Suprapubic skin (tissue), 4 donors: ENCODE measurements at places on chromosomes 7 and 10. TPM values are rescaled to one million over a fixed set of nuclear protein-coding genes. Genes with fewer than 3 reads are reported as not detected.

GRCh38 chr10:86259901-86260562 is 106.6 kb downstream of the GRID1 start:
- no peak for DNase-seq

- no peak for DNase-seq
Observed at GRCh38 chr7:150665089-150665748, 20.3 kb upstream of the GIMAP2 start.

ACADSB gene
- 18.0 TPM for total RNA-seq

CALCR gene
- not detected for total RNA-seq

- no peak for DNase-seq
Observed at GRCh38 chr7:38681882-38682281, 50.7 kb upstream of the AMPH start.

- DNase-seq, result no peak
Observed at GRCh38 chr10:70053841-70054288, 1.2 kb downstream of the MACROH2A2 start.

C10orf71 gene
- total RNA-seq, result not detected

DNA sequence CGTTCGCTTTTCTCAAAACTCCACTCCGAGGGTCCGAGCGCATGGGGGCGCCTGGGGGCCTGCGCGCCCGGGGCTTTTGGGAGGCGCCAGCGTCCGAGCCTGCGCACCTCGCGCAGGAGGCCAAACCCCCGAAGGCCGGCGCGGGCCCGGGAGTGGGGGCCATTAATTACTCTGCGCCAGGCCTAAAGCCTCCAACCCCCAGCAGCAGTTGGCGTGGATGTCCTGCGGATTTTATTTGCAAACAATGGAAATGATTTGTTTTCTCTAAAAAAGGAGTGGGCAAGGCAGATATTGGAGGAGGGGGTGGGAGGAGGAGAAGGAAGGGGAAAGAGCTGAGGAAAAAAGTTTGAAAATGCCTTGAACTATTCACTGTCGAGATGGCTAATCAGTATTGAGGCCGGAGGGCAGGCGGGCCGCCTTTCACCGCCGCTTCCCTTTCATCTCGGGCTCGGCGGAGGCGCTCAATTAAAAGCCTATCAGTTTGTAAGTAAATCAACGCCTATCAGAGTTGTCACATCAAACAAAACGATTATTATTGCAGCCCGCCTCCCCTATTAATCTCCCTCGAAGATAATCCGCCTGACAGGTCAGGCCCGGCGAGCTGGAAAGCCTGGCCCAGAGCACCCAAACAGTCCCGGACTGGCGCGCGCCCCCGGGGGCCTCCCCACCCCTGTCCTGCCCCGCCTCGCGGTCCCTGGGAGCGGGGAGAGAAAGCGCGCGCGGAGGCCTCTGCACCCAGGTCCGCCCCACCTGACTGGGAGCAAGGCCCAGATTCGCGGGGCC is 3.4 kb upstream of the ZNF503 start:
- no peak for DNase-seq

CNPY1 gene
- not detected for total RNA-seq

DNA sequence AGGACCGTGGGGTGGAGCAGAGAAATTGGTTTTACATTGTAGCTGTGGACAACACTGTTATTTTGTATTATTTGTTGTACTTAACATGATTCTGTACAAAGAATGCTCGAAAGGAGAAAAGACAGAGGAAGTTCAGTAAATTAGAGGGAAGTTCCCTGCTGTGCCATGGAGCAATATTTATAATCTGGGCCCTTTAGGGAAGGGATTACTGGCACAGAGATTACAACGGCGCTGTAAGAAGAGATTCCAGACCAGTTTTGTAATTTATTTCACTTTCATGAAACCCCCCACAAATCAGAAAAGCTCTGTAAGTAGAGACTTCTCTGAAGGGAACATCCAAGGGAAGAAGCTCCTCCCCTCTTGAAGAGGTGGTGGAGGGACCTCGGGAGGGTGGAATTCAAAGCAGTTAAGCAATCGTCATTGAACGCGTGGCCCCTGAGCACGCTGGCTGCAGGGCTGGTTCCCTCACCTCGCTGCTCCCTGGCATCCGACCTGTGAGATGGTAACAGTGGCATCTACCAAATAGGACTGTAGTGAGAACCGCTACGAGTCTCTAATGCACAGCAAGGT is 113.5 kb downstream of the KLF6 start:
- no peak for DNase-seq

- DNase-seq, result no peak
Observed at GRCh38 chr10:70784016-70784415, 1.2 kb downstream of the TBATA start.

DNA sequence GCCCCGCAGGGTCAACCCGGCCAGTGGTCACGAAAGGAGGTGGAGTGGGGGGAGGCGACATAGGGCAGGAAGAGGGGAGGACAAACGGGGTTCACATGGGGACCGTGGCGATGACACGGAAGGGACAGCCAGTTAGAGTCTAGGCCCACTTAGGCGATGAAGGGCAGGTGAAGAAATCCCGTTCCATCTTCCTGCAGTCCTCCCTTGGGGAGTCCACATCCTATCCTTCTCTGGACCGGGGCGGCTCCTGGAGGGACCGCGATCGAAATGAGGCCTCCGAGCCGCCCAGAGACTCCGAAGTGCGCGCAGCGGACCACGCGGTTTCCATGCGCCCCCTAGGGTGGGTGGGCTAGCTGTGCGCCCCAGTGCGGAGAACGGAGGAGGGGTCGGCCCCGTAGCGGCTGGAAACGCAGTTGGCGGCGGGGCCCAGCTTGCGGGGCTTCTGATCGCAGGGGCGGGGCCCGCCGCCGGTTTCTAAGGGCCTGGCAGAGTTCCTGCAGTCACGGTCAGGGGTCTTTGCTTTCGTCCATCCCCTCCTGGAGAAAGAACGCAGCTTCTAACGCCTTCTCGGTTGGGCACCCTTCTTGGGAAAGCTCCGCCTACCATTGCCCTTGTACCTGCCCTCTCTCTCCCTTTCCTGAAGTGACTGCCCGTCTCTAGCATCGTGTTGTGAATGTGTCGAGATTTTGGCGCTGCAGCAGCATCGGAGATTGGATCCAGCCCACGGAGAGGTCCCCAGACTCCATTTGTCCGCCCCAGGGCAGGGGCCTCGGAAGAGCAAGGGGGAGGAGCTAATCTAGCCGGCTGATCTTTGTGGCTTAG is 17.9 kb upstream of the TMEM225B start:
- no peak for DNase-seq

- DNase-seq, result no peak
Observed at GRCh38 chr10:44949127-44949802, 10.3 kb upstream of the RASSF4 start.

DNA sequence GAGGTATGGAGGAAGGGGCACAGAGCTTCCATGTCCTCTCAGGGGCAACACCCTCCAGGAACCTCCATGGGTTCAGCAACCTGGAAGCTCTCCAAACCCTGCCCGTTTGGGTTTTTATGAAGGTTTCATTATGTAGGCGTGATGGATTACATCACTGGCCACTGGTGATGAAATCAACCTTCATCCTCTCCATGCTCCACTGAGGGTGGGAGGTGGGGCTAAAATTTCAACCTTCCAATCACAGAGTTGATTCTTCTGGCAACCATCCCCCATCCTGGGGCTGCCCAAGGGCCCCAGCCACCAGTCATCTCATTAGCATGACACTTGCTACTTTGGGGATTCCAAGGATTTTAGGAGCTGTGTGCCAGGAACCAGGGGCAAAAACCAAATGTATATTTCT is 90.1 kb downstream of the TEX36 start:
- no peak for DNase-seq

GALNT17 gene
- 4.7 TPM for total RNA-seq

DNA sequence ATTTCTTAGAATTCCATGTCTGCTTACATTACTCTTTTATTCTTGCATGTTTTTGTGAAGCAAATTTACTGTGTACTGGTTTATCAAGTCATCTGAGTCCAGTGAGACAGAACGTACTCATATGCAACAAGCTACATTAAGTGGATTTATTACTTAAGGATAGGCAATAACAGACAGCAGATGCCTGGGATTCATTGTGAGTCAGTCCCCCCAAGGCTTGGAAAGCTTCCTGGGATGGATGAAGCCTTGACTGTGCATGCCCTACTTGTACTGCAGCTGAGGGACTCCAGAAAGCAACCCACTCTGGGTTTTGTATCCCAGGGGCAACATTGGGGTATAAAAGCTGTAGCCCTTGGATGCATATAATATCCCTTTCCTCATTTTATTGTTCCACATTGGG is 113.4 kb upstream of the RAB18 start:
- no peak for DNase-seq

- DNase-seq, result no peak
Observed at GRCh38 chr7:99493823-99494222, 6.3 kb downstream of the ZNF394 start.

UPF2 gene
- 31.9 TPM for total RNA-seq

DNA sequence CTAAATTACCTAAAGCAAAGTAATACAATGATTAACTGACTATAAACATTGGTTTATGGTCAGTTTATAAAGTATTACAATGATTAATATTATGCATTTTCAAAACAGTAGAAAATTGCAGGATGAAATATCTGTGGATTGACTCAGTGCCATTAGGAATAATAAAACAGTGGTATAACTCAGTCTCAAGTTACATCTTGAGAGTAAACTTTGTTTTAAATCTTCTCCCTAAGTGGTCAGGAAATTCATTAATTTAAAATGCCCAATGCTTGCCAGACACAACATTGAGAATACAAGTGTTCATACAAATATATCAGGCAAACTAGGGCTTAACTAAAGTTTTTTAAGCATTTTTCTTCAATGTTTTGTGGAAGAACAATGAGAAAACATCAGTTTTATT is 257.8 kb downstream of the ETV1 start:
- no peak for DNase-seq

DNA sequence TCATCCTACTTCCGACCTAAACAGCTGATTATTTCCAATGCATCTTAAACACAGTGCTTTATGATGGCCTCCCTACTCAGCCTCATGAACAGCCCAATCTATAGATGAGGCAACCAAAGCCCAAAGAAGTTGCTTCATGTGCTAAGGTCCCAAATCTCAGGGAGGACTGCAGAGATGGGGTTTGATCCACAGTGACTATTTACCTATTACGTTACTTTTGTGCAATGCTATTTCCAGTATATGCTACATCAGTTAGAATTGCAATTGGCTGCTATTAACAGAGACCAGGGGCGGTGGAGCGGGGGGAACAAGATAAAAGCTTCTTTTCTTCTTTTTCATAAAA is 153.0 kb upstream of the TNS3 start:
- no peak for DNase-seq

DNA sequence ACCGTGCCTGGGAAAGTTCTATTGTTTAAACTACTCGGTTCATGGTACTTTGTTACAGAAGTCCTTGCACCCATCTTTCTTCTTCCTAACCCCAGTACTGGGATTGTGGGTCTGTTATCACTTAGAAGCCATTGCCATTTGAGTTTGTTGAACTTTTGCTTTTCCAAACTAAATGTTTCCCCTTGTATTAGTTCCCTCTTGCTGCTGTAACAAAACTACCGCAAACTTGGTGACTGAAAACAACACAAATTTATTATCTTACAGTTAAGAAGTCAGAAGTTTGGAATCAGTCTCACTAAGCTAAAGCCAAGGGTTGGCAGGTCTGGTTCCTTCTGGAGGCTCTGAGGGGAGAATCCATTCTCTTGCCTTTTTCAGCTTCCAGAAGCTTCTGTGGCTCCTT is 6.9 kb upstream of the LAMB4 start:
- no peak for DNase-seq

GRCh38 chr10:75023074-75023473 is 88.4 kb upstream of the SAMD8 start:
- no peak for DNase-seq

DNA sequence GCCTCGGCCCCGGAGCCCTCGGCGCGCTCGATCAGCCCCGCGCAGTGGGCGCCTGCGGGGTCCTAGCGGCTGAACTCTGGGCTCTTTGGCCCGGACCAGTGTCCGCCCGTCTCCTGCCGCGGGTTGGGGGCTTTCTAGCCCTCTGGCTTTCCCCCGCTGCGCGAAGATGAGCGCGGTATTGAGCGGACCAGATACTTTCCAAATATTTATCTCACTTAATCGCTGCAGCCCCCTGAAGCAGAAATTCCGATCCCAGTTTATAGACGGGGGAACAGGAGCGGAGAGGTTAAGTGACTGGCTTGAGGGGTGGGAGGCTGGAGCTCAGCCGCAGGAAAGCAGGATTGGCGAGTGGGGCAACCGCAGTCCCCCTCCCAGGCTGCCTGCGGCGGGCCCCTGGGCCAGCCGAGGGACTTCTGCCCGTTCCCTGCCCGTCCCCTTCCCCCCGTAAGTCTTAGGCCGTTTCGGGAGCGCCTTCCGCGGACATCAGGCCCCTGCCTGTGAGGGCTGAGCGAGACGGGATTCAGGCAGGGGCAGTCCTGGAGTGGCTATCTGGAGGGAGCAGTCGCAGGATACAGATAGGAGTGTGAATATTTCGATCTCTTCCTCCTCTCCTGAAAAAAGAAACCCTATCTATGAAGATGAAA is 565 bp downstream of the STRIP2 start:
- no peak for DNase-seq

DNA sequence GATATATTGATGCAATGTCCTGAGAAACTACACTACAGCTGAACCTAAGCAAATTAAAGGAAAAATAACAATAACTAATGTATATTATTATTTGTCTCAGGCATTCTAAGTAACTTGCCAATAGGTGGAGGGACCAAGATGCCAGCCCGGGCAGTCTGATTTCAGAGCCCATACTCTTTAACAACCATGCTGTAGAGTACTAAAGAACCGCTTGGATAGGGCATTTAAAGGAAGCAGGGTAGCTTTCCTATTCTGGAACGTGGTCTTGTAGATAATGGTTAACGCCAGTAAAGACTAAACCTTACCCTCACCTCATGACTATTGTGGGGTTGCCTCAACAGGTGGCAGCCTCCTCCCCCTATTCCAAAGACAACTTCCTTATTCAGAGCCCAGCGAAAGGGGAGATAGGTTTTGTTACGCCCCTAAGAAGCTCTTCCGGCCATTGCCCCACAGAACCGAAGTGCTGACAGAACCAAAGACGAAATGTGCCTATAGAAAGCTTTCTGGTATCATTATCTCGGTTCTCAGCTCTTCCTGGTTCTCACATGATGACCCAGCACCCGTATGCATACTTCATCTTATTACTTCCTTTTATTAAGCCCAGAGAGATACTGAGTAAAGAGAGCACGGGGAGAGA is 707 bp upstream of the C1GALT1 start:
- no peak for DNase-seq

DNA sequence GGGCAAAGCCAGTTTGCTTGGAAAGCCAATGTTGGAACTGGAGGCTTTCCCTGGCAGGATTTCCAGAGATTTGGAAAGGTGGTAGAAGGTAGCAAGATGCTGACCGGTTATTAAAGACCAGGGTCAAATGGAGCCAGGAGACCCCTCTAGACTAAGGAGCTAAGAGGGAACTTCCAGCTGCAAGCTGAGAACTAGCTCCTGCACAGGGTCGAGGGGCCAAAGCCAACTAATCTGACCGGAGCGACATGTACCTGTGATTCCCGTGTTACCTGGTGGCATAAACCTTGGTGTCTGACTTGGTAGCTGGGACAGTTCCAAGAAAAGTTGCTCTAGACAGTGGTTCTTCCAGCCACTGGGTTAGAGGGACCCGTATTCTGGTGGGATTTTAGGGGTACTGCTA is 41.8 kb downstream of the SPDYE5 start:
- no peak for DNase-seq

- DNase-seq, result no peak
Observed at GRCh38 chr7:64793106-64793755, 997 bp upstream of the ZNF138 start.
